ENCODE measurements at places on chromosomes 12 and 14.

- no peak for DNase-seq
Observed at GRCh38 chr14:22429546-22430294, 159.3 kb downstream of the DAD1 start.

DNA sequence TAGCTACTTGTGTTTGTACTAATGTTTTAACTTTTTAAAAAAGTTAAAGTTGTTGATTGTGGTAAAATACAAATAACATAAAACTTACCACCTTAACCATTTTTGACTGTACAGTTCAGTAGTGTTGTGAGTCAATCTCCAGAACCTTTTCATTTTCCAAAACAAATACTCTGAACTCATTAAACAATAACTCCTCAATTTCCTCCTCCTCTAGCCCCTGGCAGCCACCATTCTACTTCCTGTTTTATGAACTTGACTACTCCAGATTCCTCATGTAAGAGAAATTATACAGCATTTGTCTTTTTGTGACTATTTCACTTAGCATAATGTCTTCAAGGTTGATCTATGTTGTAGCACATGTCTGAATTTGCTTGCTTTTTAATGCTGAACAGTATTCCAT lies 299.1 kb upstream of the AMIGO2 start:
- no peak for DNase-seq

DNA sequence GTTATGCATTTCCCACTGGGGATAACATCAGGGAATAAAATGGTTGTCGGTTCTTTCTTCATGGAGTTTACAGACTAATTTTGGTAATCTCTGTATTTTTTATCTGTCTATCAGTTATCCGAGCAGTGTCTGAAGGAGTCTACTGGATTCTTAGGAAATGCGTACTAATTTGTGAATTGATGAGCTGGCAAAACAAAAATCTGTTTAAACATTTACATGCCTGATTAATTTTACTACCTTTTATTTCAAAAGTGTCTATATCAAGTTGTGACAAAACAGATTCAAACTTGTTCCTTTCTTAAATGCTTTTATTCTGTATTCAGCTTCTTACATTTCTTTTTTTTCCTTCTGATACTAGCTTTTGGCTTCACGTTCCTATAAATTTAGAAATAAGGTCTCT lies 4.4 kb downstream of the RIMKLB start:
- no peak for DNase-seq

DNA sequence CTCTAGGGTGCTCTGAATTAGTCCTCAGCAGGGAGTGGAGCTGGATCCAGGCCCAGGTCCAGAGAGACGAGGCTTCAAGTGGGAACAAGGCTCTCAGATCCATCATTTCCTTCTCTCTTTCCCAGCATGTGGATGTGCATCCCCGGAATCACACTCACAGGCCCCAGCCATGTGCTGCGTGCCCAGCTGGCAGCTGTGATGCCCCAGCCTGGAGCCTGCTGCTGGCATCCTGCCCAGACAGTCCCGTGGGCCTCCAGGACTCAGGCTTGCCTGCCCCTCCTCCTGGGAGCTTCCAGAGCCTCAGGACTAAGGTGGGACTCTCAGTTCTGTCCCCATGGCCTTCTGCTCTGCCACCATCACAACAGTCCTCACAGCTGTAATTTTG lies 6.2 kb upstream of the KRT84 start:
- DNase-seq, result no peak

DNA sequence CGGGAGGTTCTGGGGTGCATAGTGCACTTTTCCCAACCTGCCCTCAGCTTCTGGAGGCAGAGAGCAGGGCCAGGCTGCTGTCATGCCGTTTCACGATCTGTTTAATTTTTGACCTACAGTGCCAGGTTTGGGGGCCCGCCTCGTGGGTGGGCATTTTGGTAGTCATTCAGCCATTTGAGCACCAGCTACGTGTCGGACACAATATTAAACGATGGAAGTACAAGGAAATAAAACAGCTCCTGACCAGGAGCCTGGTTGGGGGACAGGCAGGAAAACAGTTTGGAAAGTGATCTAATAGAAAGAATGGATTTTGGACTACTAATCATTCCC lies 708 bp downstream of the FNTB start:
- no peak for DNase-seq

- DNase-seq, result no peak
Observed at GRCh38 chr14:103084021-103084919, at the start of gene LBHD2. TSS of gene LBHD2 (plus strand) at chr14:103084210. CDS start at chr14:103086013, 1,803 bp downstream.

DNA sequence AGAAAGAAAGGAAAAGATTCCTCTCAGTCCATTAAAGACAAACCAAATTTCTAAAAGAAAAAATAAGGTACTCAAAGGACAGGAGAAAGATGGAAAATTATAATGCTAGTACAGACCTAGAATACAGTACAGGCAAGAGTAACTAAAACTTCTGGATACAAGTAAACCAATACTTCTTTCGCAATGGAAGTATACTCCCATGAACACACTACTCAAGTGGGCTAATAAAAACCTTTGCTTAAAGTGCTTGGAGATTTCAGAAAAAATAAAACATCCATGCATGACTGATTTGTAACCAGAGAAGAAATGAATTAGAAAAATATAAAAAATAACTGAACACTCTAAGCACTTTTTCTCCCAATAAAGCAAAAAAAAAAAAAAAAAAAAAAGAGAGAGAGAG lies 3.5 kb downstream of the ZBTB25 start:
- DNase-seq, result no peak

GRCh38 chr14:20460458-20461224 lies 593 bp downstream of the PIP4P1 start:
- peak; percentile 39 for DNase-seq

DNA sequence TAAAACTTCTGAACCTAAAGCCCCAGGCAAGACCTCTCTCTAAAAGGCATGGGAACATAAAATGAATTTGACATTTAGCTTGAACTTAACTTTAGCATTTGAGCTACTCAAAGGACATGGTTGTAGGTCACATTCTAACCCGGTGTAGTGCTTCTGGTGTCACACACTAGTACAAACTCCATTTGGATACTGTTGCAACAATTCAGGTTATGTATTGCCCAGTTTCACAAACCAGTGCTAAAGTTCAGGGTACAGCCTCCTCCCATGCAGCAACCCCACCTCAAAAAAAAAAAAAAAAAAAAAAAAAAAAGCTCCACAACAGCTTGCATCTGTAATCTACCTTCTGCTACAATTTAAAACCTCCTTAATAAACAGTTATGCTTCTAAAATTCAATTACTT lies 7.8 kb downstream of the PPTC7 start:
- no peak for DNase-seq

- DNase-seq, result no peak
Observed at GRCh38 chr12:2877953-2878732, 1.1 kb downstream of the RHNO1 start.

DNA sequence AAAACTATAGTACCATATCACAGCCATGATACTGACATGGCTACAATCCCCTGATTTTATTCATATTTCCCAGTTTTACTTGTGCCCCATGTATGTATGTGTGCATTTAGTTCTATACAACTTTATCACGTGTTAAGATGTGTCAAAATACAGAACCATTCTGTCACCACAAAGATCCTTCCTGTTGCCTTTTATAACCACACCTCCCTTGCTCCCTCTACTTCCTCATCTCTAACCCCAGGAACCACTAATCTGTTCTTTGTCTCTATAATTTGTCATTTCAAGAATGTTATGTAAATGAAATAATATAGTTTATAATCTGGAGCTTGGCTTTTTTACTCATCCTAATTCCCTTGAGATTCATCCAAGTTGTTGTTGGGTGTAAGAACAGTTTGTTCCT lies 358.4 kb downstream of the DPF3 start:
- DNase-seq, result no peak

- DNase-seq, result no peak
Observed at GRCh38 chr14:65926935-65927700, 514.6 kb downstream of the FUT8 start.

DNA sequence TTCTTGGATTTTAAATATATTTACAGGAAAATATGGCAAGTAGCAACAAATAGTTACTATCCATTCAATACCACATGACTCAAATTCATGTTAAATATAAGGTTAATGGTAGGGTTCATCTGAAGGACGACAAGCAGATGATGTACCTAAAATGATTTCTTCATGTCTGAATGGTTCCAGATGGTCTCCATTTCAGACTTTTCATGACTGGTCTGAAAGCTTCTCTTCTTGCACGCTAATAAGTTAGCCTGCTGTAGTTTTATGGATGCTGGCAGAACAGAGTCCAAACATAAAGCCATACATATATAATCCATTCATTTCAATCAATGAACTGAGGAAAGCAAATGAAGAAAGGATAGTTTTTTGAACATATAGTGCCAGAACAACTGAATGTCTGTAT lies 257.0 kb upstream of the MGAT4C start:
- DNase-seq, result no peak

DNA sequence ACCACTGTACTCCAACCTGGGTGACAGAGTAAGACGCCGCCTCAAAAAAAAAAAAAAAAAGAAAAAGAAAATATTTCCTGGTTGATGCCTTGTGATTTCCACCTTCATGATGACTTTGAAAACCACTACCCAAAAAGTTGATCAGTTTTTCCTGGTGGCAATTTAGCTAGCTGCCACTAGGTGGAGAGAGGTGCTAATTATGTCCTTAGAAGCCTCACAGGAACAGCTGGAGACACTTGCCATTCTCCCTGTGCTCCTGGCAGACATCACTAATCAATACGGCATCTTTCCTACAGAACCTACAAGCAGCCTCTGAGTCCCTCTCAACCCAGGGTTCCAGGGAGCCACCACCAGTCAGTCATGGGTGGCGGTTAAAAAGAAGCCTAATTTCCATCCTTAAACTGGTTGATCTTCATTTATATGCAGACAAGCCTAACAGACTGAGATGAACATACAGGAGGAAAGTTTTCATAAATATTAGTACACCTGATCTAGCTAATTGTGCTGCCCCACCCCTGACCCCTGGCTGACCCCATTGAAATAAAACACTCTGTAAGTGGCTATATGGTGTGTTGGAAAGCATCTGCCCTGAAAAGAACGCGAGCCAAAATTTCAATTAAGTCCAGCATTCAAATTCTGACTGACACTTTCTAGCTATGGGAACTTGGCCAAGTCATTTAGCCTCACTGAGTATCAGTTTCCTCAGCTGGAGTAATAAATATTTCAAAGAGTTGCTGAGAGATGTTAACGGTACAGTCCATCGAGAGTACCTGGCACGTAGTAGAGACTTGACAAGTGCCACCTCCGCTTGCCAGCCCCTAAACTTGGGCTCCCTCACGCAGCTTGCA lies 6.2 kb upstream of the OAS1 start:
- DNase-seq, result peak; percentile 34

- no peak for DNase-seq
Observed at GRCh38 chr12:120642121-120642520, 1.7 kb downstream of the CABP1 start.

- DNase-seq, result no peak
Observed at GRCh38 chr14:85439696-85440328, 90.1 kb upstream of the FLRT2 start.

DNA sequence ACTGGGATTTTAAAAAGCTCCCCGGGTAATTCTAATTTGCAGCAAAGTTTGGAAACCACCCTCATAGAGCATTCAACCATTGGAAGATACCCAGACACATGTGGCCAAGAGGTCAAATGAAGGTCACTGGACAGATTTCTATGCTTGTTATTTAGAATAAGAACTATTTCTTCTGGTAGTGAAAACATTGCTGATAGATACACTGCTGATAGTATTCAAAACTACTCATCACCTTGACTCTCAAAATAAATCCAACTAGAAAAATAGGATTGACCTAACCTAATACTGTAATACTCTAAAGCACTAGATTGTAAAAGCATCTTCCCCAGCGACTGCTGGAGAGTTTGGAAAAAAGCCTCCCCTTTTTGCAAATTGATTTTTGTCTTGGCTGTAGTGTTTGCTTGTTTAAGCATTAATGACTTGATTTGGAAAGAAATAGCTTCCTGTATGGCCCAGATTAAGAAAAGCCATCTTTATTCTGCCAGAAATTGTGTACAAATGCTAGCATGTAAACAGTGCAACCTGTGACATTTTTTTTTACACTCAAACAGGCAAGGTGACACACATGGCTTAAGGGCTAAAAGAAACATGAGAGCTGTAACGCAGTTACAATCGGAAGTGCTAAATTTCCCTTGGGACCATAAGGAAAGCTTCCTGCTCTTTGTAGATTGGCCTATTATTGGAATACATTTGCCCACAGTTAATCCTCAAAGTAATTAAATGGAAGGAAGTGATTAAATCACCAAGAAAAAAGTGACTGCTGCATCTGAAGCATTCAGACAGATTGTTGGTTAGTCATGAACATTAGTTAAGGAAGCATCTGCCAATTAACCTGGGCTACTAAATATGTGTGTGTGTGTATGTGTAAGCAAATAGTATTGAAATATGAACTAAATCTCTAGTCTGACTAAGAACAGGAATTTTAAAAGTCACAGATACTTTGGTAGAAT lies 356.5 kb upstream of the ATP2B1 start:
- DNase-seq, result no peak

DNA sequence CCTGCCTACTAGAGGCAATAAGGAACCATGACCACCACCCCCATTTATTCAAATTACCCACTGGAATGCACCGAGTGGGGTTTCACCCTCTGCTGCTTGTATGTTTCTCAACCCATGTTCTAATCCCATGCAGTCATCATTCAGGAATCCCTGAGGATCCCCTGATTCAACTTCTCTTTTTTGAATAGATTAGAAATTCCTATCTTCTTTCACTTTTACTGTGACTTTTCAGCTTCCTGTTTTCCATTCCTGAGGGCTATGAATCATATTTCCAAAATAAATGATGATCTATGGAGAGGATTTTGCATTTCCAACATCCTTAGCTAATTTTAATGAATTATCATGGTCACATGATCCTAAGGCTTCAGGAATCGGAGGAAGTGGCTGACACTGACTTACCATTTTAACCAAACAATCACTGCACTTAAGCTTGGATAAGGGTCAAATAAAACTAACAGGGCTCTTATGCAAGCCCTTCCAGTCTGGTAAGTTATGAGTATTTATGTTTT lies 19.4 kb upstream of the P2RX4 start:
- DNase-seq, result no peak

DNA sequence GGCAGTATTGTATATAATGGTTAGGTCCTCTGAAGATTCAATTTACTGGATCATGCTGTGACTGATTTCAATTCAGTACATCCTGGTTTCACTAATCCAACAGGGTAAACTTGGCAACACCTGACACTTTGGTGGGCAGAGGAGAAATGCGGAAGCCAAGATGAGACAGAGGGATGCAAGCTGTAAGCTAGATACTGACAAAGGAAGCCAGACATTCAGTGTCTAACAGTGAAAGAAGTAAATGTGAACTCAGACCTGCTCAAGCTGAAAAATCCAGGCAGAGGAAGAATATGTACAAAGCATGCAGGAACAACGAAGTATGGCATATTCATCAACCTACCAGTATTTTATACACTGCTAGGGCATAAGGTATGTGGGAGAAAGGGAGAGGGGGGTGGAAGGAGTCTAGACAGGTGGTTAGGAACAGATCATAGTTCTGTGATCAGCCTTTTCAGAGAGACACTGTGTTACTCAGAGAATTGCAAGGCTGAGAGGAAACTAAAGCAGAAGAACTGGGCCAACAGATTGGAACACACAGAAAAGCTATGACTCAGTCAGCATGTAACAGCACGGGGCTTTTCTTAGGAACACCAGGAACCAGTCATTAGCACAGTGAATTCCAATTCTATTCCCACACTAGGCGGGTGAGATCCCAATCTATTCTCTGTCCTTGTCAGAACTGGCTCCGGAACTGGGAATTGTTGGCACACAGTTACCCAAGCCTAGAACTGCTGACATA lies 40.3 kb downstream of the NELL2 start:
- DNase-seq, result no peak

GRCh38 chr14:54722791-54723432 lies 156.0 kb downstream of the SAMD4A start:
- no peak for DNase-seq

GRCh38 chr12:118377021-118377883 lies 897 bp downstream of the SUDS3 start:
- DNase-seq, result no peak

- DNase-seq, result no peak
Observed at GRCh38 chr14:36383767-36384431, 63.5 kb upstream of the MBIP start.
